Smooth muscle cell of the pulmonary artery (primary cell): ENCODE measurements at places on chromosomes 6 and 20. TPM values are rescaled to one million over a fixed set of nuclear protein-coding genes. Genes with fewer than 3 reads are reported as not detected.

PRRT1 gene
- total RNA-seq = 0.36 and 0.39 TPM in 2 replicates

SASH1 gene
- 52.4 and 120 TPM in 2 replicates for total RNA-seq

CYP39A1 gene
- 0.07 and 0.78 TPM in 2 replicates for total RNA-seq

TSBP1 gene
- not detected in 2 replicates for total RNA-seq

SNAP25 gene
- total RNA-seq = 0.53 and 1.1 TPM in 2 replicates

ACTL10 gene
- total RNA-seq = 2.3 and 3.5 TPM in 2 replicates

SEMG1 gene
- not detected in 2 replicates for total RNA-seq

CRIP3 gene
- total RNA-seq = 0.39 TPM in 1 of 2 replicates, not detected in the other

PRSS16 gene
- 0.33 and 0.40 TPM in 2 replicates for total RNA-seq

MUC22 gene
- not detected in 2 replicates for total RNA-seq

TXLNB gene
- 0.03 and 0.13 TPM in 2 replicates for total RNA-seq

SOBP gene
- 2.3 and 14.6 TPM in 2 replicates for total RNA-seq

TRIM40 gene
- not detected in 2 replicates for total RNA-seq

EYA4 gene
- 0.65 TPM in 1 of 2 replicates, not detected in the other for total RNA-seq

PRICKLE4 gene
- total RNA-seq = 0.36 TPM in 1 of 2 replicates, not detected in the other

VWA7 gene
- total RNA-seq = 0.26 and 0.46 TPM in 2 replicates

ITPR3 gene
- total RNA-seq = 24.6 and 135 TPM in 2 replicates

NEU1 gene
- 75.7 and 102 TPM in 2 replicates for total RNA-seq

TMEM217 gene
- 1.4 and 2.2 TPM in 2 replicates for total RNA-seq

HMGCLL1 gene
- total RNA-seq = 0.07 TPM in 1 of 2 replicates, not detected in the other

ASIP gene
- total RNA-seq = not detected in 2 replicates

KHDC1 gene
- total RNA-seq = 3.5 TPM in 2 replicates

ZC3H12D gene
- 0.17 and 0.33 TPM in 2 replicates for total RNA-seq
